Mucosa of descending colon (tissue), 3 donors: ENCODE measurements at places on chromosomes 13 and 19.
A peak's percentile ranks its signal among the peaks of the same experiment; 100 is the strongest.

- no peak for DNase-seq
These were observed 633.1 kb downstream of the EFNB2 start for GRCh38 chr13:105902396-105902795.

DNA sequence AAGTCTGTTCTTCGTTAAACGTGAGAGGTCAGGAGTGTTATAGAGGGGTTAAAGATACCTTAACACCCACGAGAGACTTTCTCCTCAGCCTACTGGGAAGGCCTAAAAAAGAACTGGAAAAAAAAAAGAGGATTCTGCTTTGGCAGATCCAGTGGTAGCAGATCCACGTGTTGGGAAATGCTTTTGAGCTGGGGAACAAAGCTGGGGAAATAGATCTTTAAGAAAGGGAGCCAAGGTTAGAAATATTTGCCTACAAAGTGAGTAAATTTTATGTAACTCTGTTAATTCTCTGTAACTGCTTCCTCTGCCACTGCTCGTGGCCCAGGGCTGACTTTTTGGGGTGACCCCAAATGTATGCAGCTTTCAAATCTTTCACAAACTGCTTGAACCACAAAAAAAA is 11.7 kb downstream of the RFX2 start:
- DNase-seq = no peak

- DNase-seq = no peak
These were observed 411.2 kb downstream of the FGF9 start for GRCh38 chr13:22082030-22082429.

- DNase-seq = no peak
These were observed 6.1 kb downstream of the SOX21 start for GRCh38 chr13:94706101-94706842.

- peak; percentile 84 for DNase-seq
These were observed 1.5 kb upstream of the GADD45B start for GRCh38 chr19:2474232-2475017.

GRCh38 chr19:1862424-1863327 is 703 bp downstream of the KLF16 start:
- peak; percentile 81 for DNase-seq

- no peak for DNase-seq
These were observed 349.0 kb downstream of the EFNB2 start for GRCh38 chr13:106186366-106187030.

GRCh38 chr13:77508959-77509620 is 26.4 kb upstream of the SCEL start:
- DNase-seq = no peak

DNA sequence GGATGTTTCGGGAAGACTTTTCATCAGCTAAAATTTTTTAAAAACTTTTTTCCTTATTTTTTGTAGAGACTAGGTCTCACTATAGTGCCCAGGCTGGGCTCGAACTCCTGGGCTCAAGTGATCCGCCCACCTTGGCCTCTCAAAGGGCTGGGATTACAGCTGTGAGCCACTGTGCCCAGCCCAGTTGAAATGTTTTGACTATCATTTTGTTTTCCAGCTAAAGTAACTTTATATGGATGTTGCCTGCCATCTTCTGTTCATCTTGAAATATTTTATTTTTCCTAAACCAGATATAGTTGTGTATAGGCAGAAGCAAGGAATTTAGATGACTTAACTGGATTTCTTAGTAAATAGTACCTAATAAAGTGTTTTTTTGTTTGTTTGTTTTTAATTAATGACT is 7.0 kb downstream of the CAB39L start:
- no peak for DNase-seq

DNA sequence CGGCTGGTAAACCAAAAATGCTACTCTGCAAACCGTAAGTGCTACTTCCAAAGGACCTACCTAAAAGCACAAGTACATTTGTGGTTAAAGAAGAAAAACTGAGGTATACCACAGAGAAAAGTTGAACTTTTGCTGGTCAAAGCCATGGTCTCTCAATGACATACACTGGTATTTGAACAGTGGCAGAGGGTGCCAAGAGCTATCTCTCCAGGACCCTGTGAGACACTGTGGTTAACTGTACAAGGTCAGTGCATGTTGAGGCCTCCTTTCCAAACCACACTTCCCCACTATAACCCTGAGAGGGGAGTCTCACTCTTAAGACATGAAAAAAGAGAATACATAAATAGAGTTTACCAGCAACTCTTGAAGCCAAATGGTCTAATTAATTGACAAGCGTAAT is 49.5 kb downstream of the COL4A1 start:
- no peak for DNase-seq

DNA sequence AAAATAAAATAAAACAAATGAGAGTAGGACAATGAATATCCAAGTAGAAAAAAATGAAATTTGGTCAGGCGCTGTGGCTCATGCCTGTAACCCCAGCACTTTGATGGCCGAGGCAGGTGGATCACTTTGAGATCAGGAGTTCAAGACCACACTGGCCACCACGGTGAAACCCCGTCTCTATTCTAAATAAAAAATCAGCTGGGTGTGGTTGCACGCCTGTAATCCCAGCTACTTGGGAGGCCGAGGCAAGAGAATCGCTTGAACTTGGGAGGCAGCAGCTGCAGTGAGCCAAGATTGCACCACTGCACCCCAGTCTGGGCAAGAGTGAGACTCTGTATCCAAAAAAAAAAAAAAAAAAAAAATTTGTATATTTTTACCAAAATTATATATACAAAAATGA is 18.2 kb upstream of the ZMYM5 start:
- no peak for DNase-seq

DNA sequence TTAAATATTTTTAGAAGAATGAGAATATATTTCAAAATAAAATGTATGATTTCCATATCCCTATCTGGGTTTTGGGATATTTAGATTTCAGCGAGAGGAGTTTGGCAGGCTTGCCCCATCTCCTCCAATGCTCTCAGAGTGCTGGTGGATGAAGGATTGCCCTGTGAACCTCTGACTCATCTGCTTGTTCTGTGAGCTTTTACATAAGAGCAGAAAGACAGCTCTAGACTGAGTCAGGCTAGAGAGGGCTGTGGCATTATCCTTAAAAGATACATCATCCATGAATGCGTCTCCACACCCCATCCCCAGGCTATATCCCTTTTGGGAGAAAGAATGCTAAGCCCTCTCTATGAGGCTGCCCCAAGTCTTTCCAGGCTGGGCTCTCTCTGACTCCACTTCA is 190.6 kb downstream of the TUBA3C start:
- DNase-seq = no peak
